ENCODE measurements at places on chromosomes 16 and 17. TPM values are rescaled to one million over a fixed set of nuclear protein-coding genes. Genes with fewer than 3 reads are reported as not detected.
A peak's percentile ranks its signal among the peaks of the same experiment; 100 is the strongest.

Gene NLRC3
- 0.49 TPM for total RNA-seq

DNA sequence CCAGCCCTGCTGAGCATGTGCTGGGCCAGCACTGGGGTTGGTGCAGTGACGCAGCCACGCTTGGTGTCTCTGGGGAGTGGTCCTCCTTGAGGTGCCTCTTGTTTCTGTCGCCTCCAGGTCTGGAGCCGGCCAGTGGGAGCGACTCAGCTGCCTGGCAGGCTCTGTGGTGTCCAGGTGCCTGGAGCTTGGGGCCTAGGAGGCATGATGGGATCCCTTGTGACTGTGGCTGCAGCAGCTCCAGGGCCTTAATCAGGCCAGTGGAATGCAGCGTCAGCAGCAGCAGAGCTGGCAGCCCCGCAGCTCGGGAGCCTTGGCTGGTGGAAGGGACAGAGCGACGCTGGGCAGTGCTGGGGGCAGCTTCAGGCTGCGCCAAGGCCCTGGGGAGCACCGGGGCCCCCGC lies 74.7 kb upstream of the CIBAR2 start:
- DNase-seq, result no peak

- no peak for DNase-seq
Observed at GRCh38 chr16:50521246-50521900, 26.8 kb upstream of the NKD1 start.

DNA sequence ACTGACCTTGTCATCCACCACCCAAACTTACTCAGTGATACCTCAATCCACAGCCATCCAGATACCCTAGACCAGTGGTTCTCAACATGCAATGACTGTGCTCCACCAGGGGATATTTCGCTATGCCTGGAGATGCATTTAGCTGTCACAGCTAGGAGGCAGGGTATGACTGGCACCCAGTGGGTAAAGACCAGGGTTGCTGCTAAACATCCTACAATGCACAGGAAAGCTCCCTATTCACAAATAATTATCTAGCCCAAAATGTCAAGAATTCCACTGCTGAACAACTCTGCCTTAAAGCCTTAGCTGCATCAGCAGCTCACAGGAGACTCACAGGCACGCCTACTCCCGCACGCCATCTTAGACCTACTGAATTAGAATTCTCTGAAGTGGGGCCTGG lies 212.6 kb downstream of the GRIN2A start:
- no peak for DNase-seq

- no peak for DNase-seq
Observed at GRCh38 chr16:14211856-14212543, 140.9 kb downstream of the MRTFB start.

- no peak for DNase-seq
Observed at GRCh38 chr17:45001310-45001709, 33.2 kb upstream of the C1QL1 start.

DNA sequence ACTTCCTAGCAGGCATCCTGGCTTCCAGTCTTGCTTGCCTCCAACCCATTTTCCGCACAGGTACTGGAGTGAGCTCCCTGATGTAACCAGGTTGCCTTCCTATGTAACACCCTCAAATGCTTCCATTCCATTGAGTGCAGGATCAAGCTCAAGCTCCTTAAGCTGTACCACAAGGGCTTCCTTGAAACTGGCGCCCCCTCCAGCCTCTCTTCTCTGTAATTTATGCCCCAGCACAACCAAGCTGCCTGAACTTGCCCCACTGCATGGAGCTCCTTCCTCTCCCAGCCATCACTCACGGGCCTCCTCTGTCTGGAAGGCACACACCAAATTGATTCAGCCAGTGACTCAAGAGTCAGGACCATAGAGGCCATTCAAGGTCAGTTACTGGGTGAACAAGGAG lies 234.8 kb upstream of the RPL38 start:
- peak; percentile 26 for DNase-seq

DNA sequence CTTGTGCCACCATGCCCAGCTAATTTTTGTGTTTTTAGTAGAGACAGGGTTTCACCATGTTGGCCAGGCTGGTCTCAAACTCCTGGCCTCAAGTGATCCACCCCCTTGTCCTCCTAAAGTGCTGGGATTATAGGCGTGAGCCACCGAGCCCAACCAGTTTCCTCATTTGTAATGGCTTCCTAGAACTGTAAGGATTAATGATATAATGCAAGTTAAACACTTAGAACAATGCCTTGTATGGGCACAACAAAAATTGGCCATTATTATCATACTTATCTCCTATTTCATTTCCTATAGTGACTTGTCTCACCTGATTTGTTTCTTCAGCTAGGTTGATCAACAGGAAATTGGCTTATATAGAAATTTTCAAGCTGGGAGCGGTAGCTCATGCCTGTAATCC lies 14.1 kb downstream of the TUBD1 start:
- DNase-seq, result no peak

- DNase-seq, result no peak
Observed at GRCh38 chr17:60079401-60080243, 901 bp upstream of the HEATR6 start.

DNA sequence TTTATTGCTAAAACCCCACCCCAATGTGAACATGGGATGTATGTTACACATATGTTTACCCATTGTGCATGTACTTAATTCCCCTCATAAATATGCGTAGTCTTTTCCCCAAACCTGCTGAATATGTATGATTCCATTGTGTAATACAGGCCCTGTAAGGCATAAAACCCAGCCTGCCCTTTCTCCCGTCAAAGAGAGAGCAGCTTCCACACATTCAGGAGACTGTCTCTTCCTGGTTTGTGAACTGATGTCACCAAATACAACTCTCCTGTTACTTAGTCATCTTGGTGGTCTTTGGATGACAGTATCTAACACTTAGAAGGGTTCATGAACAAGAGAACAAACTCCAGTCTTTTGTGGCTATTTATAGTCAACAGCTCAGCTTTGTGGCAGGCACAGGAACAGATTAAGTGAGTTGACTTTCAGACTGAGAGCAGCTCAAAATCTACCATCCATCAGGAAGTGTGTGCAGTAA lies 24.7 kb upstream of the TMC7 start:
- no peak for DNase-seq

GRCh38 chr16:59385491-59385890 lies 651.4 kb upstream of the GOT2 start:
- DNase-seq, result no peak

DNA sequence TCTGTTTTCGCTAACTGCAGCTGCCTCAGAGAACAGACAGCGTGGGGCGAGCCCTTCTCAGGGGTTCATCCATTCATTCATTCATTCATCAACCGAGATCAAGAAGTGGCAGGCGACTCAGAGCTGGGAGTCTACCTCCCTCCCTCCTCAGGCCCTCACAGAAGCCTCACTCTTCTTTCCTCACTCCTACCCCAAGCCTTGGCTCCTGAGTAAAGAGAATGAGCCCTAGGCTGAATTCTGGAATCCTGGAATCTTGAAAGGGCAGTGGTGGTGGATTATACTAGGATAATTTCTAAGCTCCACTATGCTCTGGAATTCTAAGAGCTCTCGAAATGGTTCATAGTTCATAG lies 2.3 kb upstream of the DLX3 start:
- DNase-seq, result no peak

DNA sequence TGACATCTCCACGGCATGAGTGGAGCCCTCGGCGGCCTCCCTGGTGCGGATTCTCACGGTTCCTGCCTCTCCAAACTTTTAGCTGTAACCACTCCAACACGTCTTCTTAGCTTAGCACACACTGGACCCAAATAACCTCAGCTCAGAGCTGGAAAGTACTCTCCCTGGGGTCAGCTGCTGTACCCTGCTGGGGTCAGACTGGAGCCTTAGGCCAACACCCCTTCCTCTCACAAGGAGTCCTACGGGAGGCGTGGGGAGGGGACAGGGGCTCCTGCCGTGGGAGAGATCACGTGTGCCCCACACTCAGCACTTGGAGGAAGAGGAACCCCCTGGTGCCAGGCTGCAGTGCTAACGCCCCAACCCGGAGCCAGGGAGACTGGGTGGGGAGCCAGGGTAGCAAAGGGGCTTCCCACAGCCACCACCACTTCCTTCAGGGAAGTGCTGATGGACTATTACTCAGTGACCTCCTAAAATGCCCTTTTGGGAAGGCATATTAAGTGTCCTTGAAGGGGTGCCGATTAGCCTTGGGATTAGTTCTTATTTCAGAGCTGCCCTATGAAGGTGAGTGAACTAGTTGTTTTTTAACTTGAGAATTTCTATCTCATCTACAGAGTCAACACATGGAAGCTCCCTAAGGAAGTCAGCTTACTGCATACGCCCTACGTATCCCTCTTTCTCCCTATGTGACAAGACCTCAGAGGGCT lies 124.0 kb downstream of the HIC1 start:
- no peak for DNase-seq

- DNase-seq, result no peak
Observed at GRCh38 chr16:64434526-64435069, 687.3 kb downstream of the CDH11 start.

Data from GM23338 (cell line).